Activated CD8-positive, alpha-beta T cell treated with anti-CD3 and anti-CD28 coated beads, Interleukin-2, amount 10 ng/mL, durations not matched to agents 7 days and 5 days (primary cell): ENCODE measurements at places on chromosomes 2 and 18. TPM values are rescaled to one million over a fixed set of nuclear protein-coding genes. Genes with fewer than 3 reads are reported as not detected.

DNA sequence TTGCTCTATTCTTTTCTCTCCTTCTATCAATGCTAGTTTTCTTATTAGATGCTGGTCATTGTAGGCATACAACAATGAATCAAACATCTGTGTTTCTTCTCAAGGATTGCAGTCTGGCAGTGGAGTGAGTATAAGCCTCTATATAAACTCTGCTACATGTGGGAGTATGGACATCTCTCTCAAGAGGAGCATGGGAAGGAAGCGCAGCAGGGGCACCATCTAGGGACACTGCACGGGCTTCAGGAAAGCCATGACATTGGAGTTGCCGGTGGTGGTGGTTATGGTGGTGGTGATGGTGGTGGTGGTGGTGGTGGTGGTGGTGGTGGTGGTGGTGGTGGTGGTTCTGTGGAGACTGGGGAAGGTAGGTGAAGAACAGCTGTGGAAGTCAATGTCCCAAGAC, 462.6 kb downstream of the RNF144A start:
- peaks cover 15% of the 10 kb centered on the region for H3K27me3 ChIP-seq
- H3K4me3 ChIP-seq, result no peak overlapping the region
- H3K4me1 ChIP-seq, result no peaks in the 10 kb centered on the region
- H3K36me3 ChIP-seq, result no peaks in the 10 kb centered on the region

DNA sequence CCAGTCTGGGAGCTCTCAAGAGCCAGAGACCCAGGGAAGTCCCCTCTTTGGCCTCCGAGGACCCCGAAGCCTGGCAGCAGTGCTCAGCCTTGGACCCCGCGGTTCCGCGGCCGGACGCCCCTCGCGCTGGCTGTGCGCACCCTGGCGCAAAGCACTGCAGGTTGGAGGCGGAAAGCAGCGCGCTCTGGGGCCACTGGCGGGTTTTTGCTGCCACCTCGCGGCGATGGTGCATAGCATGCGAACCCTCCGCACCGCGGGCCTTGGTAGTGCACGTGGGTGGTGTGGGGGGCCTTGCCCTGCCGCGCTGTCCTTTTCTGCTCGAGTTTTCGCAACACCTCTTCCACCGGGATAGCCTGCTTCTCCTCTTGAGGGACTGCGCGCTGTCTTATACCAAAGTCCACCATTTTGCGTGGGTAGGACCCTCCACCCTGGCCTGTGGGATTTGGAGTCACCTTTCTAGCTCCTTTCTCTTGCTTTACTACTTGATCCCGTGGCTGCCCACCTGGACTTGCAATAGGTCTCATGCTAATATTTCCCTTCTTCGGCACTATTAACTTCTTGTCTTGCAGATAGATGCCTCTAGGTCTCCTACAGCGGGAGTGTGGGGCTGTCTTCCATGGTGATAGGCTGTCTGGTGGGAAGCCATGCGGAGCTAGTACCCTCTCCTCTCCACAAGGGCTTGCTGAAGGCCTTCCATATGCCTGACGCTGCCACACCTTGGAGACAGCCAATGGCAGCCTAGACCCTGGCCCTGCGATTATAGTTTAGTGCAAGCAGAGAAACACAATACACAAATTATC, 14.3 kb downstream of the SIX3 start:
- H3K27ac ChIP-seq, result no peak overlapping the region
- H3K36me3 ChIP-seq, result no peaks in the 10 kb centered on the region
- peaks cover 59% of the 10 kb centered on the region for H3K27me3 ChIP-seq
- H3K4me1 ChIP-seq, result peaks cover 22% of the 10 kb centered on the region
- peak; percentile 81 for DNase-seq

DNA sequence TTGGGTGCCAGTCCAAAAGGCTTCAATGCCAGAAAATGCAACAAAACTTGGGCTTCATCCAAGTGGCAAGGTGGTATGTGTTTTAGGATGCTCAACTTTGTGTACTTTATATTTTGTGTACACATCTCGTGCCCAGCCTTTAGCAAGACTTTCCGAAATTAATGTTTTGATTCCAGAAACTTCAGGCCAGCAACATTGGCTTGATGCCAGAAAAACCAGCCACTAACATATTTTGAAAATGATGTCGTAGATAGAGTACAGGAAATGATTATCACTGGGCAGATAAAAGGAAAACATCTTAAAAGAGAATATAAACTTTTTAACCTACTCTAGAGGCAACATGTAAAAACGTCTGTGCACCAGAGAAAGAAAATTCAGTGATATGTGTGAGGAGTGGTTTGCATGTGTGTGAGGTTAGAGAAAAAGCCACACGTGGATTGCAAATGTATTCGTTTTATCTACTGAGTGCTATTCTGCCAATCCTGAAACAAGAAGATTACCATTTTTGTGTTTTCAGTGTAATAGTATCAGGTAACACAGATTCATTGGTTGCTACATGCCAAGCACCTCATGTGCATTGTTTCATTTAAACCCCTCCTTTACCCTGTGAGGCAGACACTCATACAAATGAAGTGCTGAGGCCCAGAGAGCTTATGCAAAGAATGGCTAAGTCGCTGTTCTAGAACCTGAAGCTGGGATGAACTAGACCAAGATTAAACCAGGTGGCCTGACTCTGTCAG, 264.8 kb downstream of the C1D start:
- DNase-seq, result no peak
- no peak overlapping the region for H3K27ac ChIP-seq
- no peaks in the 10 kb centered on the region for H3K36me3 ChIP-seq
- no peaks in the 10 kb centered on the region for H3K4me1 ChIP-seq
- no peak overlapping the region for H3K4me3 ChIP-seq

GRCh38 chr2:11798701-11799435, 52.4 kb downstream of the LPIN1 start:
- peaks cover 61% of the 10 kb centered on the region for H3K36me3 ChIP-seq
- H3K27ac ChIP-seq, result no peak overlapping the region
- no peak for DNase-seq
- no peaks in the 10 kb centered on the region for H3K4me1 ChIP-seq
- H3K4me3 ChIP-seq, result no peak overlapping the region

- no peak for DNase-seq
- H3K4me3 ChIP-seq, result no peak overlapping the region
- peaks cover 16% of the 10 kb centered on the region for H3K4me1 ChIP-seq
- H3K27me3 ChIP-seq, result no peaks in the 10 kb centered on the region
Observed at GRCh38 chr2:218513676-218514075, 54.5 kb downstream of the USP37 start.

GRCh38 chr2:88481691-88482336, 29.3 kb upstream of the FOXI3 start:
- no peak overlapping the region for H3K4me3 ChIP-seq
- H3K36me3 ChIP-seq, result no peaks in the 10 kb centered on the region
- DNase-seq, result no peak
- H3K27ac ChIP-seq, result no peak overlapping the region
- no peaks in the 10 kb centered on the region for H3K27me3 ChIP-seq

DNA sequence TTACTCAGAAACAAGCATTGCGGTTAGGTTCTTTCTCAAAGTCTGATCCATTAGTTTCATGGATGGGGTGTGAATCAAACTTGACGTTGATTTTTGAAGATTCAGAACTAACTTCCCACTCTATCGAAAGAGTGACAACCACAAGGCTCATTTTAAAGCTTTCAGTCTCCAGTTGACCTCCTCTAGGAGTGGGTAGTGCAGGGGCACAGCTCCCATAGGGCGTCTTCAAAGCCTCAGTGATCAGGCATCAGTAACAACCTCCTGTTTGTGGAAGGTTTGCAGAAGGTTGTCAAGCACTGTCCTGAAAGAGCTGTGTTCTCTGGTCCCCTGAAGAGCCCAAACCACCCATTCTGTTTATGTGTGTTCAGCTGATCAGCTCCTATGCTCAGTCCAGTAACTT, 10.2 kb downstream of the MTCL1 start:
- H3K27ac ChIP-seq, result no peak overlapping the region
- H3K4me3 ChIP-seq, result no peak overlapping the region
- H3K36me3 ChIP-seq, result no peaks in the 10 kb centered on the region

GRCh38 chr2:145691659-145692058, 1171.7 kb upstream of the ZEB2 start:
- no peak overlapping the region for H3K27ac ChIP-seq
- H3K4me3 ChIP-seq, result no peak overlapping the region
- H3K4me1 ChIP-seq, result no peaks in the 10 kb centered on the region
- no peaks in the 10 kb centered on the region for H3K36me3 ChIP-seq

DNA sequence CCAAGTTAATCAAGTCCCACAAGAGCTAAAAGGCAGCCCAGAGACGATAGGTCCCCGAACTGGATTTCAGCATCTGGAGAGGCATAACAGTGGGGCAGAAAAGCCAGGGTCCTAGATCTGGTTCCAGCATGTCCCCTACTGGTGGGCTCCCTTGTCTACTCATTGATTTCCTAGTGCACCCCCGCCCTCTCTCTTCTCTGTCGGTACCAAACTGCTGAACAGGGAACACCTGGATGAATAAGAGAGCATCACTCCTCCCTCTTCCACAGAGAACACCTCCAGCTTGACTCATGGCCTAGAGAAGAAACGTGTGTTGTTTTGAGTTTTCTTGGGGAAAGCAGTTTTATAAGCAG, 101.3 kb downstream of the FOXI3 start:
- peaks cover 15% of the 10 kb centered on the region for H3K27me3 ChIP-seq
- peaks cover 2% of the 10 kb centered on the region for H3K4me1 ChIP-seq
- H3K4me3 ChIP-seq, result no peak overlapping the region
- DNase-seq, result no peak

- no peak overlapping the region for H3K4me3 ChIP-seq
- DNase-seq, result no peak
- H3K27ac ChIP-seq, result no peak overlapping the region
- H3K36me3 ChIP-seq, result no peaks in the 10 kb centered on the region
Observed at GRCh38 chr2:227082286-227082685, 81.7 kb downstream of the COL4A4 start.

- no peaks in the 10 kb centered on the region for H3K36me3 ChIP-seq
- H3K27ac ChIP-seq, result no peak overlapping the region
- no peak overlapping the region for H3K4me3 ChIP-seq
- H3K4me1 ChIP-seq, result no peaks in the 10 kb centered on the region
Observed at GRCh38 chr18:40642692-40643229, 1312.3 kb upstream of the PIK3C3 start.

Gene PID1
- not detected for total RNA-seq

Gene RPRM
- 0.16 TPM for total RNA-seq

Gene MRPL53
- 95.7 TPM for total RNA-seq

Gene PROKR1
- not detected for total RNA-seq

Gene ASXL3
- not detected for total RNA-seq

Gene CNOT9
- 97.3 TPM for total RNA-seq

Gene HNRNPLL
- total RNA-seq, result 46.6 TPM

Gene EGR4
- not detected for total RNA-seq

Gene SNORC
- total RNA-seq, result 2.2 TPM
